NCI-H774 (cell line): ENCODE measurements at places on chromosomes 13 and 19.

- DNase-seq = no peak
Measured at GRCh38 chr13:101621099-101621498, 168.6 kb downstream of the ITGBL1 start.

- no peak for DNase-seq
Measured at GRCh38 chr13:54980651-54981050, 1952.0 kb downstream of the OLFM4 start.

DNA sequence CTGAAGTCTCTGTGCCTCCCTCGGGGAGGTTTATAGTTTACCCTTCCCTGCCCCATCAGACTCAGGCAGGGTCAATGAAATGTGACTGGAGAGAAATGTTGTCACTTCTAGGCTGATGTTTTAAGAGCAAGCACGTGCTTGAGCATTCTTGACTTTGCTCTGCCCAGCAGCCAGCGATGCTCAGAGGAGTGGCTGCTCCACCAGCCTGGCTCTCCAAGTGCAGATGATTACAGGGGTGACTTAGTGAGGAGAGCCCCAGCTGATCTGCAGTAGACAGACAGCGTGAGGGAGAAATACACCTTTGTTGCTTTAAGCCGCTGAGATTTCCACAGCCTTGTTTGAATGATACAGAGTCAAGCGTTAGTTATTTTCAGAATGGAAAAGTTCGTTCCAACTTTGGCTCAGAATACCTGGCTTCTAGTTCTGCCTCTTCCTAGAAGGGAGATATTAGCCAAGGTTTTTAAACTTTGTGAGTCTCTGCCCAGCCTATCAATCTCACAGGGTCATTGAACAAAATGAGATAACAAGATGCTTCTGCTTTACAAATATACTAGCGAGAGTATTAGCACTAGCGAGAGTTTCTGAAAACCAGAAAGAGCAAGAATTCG lies 143.6 kb downstream of the OXGR1 start:
- DNase-seq = no peak

GRCh38 chr19:23925285-23925684 lies 10.6 kb downstream of the ZNF726 start:
- no peak for DNase-seq

DNA sequence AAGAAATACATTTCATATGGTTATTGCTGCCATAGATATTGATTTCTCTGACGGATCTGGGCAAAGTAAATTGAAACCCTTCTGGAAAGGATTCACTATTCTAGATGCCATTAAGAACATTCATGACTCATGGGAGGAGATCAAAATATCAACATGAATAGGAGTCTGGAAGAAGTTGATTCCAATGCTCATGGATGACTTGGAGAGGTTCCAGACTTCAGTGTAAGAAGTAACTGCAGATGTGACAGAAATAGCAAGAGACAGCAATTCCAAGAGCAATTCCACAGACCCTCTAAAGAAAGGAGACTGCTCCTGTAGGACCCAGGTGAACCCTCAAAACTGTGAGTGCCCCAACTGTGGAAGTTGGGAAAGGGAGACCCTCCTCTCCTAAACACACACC lies 30.9 kb upstream of the KCTD12 start:
- DNase-seq = no peak

- no peak for DNase-seq
Measured at GRCh38 chr19:34171539-34171876, 796 bp upstream of the LSM14A start.

- no peak for DNase-seq
Measured at GRCh38 chr13:73103238-73103637, 44.4 kb downstream of the KLF5 start.

- DNase-seq = no peak
Measured at GRCh38 chr19:45514376-45515051, 7.2 kb downstream of the VASP start.

DNA sequence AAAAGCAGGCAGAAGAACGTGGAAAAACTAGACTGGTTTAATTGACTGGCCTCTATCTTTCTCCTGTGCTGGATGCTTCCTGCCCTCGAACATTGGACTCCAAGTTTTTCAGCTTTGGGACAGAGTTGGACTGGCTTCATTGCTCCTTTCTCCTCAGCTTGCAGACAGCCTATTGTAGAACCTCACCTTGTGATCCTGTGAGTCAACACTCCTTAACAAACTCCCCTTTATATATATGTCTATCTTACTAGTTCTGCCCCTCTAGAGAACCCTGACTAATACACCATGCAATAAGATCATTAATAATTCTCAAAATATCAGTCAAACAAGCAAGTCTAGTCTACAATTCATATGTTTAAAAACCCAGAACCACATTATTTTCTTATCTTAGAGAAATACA lies 662.4 kb downstream of the TBC1D4 start:
- DNase-seq = no peak

GRCh38 chr13:29684441-29684840 lies 89.0 kb upstream of the SLC7A1 start:
- no peak for DNase-seq
